Left ventricle myocardium superior (tissue), 1 donor: ENCODE measurements at places on chromosomes 4 and X. TPM values are rescaled to one million over a fixed set of nuclear protein-coding genes. Genes with fewer than 3 reads are reported as not detected.

DNA sequence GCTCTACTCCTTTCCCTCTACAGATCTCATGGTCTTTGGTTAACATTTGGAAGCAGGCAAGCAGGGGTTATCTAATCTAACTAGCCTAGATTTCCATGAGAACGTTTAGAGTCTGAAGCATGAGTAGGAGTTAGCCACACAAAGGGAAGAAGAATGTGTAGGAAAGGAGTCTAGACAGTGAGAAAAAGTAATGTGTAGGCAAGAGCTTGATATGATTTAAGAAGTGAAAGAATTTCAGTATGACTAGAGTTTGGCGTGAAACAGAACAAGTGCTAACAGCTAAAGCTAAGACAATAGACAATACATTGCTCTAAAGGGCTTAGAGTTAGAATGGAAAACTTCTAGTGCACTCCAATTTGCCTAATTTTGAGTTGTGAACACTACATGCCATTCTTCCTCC is 10.8 kb downstream of the CXCL8 start:
- no peak for DNase-seq

DNA sequence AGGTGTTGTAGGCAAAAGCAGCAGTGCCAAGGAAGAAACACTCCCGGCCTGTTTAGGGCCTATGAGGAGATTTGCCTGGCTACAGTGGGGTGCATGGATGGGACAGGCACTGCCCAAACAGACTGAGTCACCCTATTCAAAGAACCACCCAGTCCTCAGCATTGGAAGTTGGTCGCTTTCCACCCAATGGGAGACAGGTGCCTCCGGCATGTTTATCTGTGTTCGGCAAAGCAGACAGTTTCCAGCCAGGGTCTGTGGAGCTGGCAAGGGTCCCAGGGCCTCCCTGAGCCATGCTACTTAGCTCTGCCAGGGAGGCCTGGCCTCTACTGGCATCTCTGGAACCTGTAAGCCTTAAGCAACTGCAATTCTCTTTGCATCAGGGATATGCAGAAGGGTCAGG is 165.1 kb upstream of the ATP6AP2 start:
- no peak for DNase-seq

DNA sequence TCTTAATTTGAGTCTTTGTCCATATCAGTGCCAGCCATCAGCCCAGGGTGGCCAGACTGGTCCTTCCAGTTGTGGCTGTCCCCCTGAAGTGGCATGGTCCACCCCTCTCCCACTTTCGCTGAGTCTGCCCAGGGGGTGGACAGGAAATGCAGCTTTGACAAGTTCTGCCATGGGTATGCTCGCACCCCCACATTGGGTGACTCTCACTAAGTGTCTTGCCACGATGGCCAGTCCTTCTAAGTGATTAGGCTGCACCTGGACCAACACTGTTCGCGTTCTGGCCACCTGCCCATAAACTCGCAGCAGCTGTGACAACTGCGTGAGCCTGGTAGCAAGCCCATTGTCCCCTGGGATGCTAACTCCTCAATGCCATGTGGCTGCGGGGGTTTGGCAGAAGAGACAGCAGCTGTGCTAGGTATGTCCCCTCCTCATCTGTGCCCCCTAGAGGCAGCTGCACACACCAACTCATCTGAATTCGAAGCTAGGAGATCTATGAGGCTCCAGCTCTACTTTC is 10.0 kb upstream of the LNX1 start:
- DNase-seq = peak; percentile 40

DNA sequence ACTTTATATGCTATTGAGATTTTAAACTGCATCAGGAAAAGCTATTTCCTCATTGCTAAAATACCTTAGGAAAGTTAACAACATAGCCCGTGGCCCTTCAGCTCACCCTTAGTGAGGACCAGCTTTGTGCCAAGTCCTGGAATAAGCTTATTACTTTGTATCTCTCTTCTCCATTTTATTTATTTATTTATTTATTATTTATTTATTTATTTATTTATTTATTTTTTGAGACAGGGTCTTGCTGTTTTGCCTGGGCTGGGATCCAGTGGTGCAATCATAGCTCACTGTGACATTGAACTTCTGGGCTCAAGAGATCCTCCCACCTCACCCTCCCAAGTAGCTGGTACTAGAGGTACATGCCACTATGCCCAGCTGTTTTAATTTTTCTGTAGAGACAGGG is 6.3 kb downstream of the RHOXF1 start:
- DNase-seq = no peak

The PAGE4 gene
- not detected for total RNA-seq

DNA sequence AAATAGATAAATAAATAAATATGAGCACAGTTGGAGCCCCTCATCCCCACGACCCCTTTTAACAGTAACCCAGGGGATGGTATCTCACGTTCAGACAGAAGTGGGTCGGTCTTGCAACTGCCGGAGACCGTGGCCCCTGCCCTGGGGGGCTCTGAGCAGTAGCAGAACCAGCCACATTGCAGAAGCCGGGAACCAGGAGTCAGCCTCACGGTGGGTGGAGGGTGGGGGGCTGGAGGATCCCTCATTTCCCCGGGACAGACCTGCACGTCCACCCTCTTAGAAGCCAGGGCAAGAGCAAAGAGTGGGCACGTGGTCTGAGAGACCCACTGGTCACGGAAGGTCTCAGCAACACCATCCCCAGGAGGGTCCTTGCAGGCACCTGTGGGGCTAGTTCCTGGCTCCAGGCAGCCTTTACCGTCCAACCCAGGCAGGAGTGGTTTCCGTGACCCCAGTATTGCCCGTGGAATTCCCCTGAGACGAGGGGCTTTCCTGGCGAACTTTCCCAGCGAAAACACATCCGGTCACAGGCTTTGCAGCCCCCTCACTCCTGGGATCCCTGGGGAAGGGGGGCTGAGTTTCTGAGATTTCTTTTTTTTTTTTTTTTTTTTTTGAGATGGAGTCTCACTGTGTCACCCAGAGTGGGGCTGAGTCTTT is 8.8 kb upstream of the IL3RA start:
- no peak for DNase-seq

The APOO gene
- total RNA-seq = 105 TPM

- DNase-seq = no peak
These were observed 53.0 kb downstream of the PTCHD1 start for GRCh38 chrX:23387550-23388184.

The SLC6A14 gene
- total RNA-seq = not detected

DNA sequence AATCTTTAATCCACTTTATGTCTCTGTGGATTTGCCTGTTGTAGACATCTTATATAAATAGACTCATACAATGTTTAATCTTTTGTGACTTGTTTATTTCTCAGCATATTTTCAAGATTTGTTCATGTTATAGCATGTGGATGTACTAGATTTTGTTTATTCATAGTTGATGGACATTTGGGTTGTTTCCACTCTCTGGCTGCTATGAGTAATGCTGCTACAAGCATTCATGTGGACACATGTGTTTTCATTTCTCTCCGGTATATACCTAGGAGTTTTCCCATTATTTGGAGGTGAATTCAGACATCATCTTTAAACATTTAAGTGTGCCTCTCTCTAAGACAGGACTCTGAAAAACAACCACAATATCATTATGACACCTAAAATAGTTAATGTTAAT is 2.3 kb downstream of the IKBKG start:
- no peak for DNase-seq

DNA sequence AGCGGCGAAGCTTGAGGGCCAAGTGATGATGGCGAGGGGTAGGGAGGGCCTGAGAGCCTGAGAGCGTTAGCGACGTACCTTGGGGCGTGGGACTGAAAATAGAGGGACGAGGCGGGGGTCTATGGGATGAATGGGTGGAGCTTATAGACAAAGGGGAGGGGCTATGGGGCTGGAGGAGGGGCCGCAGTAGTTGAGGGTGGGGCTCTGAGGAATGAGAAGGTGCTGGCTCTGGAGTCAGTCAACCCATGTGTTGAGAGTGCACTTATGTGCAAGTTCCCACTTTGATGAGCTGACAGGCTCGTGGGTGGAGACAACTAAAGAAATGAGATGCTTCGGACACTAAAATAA is 488 bp downstream of the TBC1D25 start:
- peak; percentile 46 for DNase-seq

DNA sequence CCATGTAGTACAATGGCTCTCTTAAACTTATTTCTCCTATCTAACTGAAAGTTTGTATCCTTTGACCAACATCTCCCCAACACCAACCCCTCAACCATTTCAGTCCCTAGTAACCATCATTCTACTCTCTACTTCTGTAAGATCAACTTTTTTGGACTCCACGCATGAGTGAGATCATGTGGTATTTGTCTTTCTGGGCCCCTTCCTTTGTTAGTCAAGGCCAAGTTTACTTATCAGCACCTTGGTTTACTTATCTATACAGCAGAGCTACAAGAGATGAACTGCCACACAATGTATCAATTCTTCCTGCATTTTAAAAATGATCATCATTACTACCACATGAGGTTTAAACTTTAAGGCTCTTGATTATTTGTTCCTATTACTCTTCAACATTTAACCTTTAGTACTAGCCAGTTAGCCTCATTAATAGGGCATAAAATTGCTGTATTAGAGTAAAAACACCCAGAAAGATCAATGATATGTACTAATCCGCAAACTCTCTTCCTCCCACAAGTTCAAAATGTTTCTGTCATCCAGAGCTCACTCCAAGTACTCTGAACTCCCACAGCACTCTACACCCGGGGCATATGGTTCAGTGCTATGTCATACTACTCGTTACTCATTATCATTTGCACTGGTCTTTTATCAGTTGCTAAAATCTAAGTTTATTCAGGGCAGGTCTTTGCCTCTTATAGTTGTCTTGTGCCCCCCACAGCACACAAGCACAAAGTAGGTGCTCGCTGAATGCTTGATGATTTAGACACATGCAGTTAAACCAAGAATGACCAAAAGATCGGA is 145.7 kb upstream of the ADAMTS3 start:
- no peak for DNase-seq

- no peak for DNase-seq
These were observed 24.8 kb downstream of the ZFYVE28 start for GRCh38 chr4:2393353-2394270.

- DNase-seq = no peak
These were observed 124.5 kb upstream of the NOCT start for GRCh38 chr4:138890891-138891570.

The TCP11X1 gene
- total RNA-seq = not detected

DNA sequence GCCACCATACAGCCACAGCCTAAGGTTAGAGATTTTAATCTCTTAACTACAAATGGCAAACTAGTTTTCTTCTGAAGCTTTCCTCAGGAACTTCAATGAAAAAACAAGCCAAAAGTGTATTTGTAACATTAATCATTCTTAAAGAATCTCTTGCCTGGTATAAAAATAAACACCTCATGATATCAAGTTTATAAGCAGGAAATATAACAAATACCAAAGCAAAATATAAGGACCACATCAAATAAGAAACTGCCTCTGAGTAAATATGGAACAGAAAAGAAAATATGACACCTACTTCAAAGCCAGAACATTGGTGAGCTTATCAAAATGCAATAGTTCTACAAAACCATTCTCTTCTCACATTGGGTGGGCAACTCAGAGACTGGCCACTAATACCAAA is 89.9 kb downstream of the GPC4 start:
- no peak for DNase-seq

- no peak for DNase-seq
These were observed 31.8 kb downstream of the ANXA10 start for GRCh38 chr4:168124008-168124641.

GRCh38 chrX:86047174-86047935 is at the start of gene CHM:
Gene CHM, minus strand, starts transcription at chrX:86047558. Its CDS starts 26 bp downstream, at chrX:86047532.
- peak; percentile 37 for DNase-seq

DNA sequence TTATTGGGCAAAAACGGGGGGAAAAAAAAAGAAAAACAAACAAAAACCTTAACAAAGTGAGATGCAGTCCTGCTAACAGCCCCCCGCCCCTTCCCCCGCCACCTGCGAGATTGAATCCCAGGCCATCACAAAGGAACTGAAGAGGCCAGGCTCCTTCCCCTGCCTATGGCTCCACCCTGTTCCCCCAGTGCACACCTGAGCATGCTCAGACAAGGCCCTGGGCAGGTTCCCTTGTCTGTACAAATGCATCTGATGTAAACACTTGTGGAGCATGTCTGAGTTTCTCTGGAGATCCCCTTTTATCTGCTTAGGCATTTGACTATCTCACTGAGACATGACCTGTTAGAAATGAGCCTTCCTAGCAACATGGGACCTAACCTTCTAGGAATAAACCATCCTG is 983.7 kb upstream of the PABPC4L start:
- no peak for DNase-seq

DNA sequence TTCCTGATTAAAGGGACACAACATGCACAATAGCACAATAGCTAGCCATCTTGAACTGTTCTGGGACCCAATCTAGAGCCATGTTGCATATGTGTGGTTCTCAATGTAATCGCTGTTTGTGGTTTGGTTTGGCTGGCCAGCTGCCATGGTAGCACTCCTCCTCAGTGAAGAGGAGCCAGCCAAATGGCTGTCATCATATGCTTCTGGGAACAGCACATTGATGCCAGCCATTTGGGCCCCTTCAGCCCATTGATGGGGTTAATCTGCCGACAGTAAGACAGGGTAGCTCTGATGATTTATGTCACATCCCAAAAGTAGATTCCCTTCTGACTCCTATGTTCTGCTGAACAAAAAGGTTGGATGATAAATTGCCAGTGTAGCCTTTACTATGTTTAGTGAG is 48.5 kb downstream of the AWAT2 start:
- DNase-seq = peak; percentile 75

The MGAT4D gene
- not detected for total RNA-seq

DNA sequence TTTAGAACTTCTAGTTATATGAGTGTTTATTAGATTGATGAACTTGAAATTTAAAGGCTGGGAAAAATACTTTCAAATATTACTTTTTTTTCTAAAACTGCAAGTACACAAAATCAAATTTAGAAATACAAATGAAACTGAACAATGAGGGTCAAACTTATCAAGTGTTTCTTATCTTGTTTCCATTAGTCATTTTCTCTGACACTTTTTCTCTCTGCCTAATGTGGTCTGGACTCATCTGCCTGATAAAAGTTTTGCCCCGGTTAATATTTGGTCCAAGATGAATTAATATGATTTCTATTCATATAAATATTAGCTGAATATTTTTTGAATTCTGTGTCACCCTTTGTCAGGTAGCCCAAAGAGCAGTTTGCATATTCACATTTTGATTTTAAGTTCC is 8.7 kb upstream of the HPGDS start:
- no peak for DNase-seq

The CACNA1F gene
- 0.47 TPM for total RNA-seq

- no peak for DNase-seq
These were observed 30.0 kb downstream of the MND1 start for GRCh38 chr4:153374442-153374841.
